Jurkat, Clone E6-1 (cell line): ENCODE measurements at places on chromosomes 7 and 10.

GRCh38 chr7:107051376-107051775, 6.9 kb downstream of the PRKAR2B start:
- DNase-seq = no peak

DNA sequence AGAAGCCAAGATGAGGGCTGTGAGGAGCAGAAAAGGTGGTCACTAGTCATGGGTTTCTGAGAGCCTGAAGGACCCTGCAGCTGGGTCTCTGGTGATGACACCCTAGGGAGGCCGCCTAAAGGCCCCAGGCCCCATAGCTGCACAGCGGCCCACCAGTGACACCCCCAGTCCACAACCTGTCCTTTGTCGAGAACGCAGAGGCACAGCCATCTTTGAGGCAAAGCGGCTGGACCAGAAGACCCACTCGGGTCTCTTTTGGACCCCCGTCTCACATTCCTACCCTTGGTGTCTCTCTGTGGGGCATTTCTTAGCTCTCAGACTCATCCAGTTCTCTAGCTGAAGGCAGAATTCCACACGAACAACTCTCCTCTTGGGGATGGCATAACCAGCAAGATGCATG, 18.8 kb downstream of the JCAD start:
- no peak for DNase-seq

- DNase-seq = no peak
Measured at GRCh38 chr7:140981951-140982350, 32.8 kb downstream of the MRPS33 start.

- DNase-seq = no peak
Measured at GRCh38 chr10:108412323-108412722, 1247.8 kb upstream of the SORCS1 start.

GRCh38 chr7:1767524-1767923, 97.4 kb downstream of the ELFN1 start:
- DNase-seq = no peak

GRCh38 chr10:14326581-14326980, 4.1 kb downstream of the FRMD4A start:
- no peak for DNase-seq

DNA sequence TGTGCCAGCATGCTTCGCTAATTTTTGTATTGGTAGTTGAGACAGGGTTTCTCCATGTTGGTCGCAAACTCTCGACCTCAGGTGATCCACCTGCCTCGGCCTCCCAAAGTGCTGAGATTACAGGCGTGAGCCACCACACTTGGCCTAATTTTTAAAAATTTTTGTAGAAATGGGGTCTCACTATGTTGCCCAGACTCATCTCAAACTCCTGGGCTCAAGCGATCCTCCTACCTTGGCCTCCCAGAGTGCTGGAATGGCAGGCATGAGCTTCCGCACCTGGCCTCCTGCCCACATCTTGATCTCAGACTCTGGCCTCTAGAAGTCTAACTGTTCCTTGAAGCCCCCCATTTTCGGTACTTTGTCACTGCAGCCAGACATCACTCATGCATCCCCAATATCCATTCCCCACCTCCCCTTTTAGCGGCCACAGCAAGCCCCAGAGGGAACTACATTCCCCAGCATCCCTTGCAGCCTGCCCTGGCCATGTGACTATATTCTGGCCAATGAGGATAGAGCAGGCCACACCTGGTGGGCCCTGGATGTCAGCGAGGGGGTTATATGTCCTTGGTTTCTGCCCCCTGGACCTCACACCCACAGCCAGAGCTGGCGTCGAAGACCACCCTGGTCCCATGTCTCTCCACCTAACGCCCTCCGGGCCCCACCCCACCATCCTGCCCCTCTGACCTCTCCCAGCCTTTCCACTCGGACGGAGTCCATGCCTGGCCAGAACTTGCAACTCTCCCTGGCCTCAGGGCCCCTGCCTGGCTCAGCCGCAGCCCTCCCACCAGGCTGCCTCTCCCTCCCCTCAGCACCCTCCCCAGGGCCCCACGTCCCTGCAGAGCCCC, 33.8 kb downstream of the MICALL2 start:
- no peak for DNase-seq

GRCh38 chr10:58179238-58179637, 88.5 kb downstream of the IPMK start:
- no peak for DNase-seq

- no peak for DNase-seq
Measured at GRCh38 chr7:120272701-120273475, at the start of gene KCND2. TSS of gene KCND2 (plus strand) at chr7:120273175.

GRCh38 chr10:71244431-71245419, 32.4 kb downstream of the UNC5B start:
- DNase-seq = no peak

DNA sequence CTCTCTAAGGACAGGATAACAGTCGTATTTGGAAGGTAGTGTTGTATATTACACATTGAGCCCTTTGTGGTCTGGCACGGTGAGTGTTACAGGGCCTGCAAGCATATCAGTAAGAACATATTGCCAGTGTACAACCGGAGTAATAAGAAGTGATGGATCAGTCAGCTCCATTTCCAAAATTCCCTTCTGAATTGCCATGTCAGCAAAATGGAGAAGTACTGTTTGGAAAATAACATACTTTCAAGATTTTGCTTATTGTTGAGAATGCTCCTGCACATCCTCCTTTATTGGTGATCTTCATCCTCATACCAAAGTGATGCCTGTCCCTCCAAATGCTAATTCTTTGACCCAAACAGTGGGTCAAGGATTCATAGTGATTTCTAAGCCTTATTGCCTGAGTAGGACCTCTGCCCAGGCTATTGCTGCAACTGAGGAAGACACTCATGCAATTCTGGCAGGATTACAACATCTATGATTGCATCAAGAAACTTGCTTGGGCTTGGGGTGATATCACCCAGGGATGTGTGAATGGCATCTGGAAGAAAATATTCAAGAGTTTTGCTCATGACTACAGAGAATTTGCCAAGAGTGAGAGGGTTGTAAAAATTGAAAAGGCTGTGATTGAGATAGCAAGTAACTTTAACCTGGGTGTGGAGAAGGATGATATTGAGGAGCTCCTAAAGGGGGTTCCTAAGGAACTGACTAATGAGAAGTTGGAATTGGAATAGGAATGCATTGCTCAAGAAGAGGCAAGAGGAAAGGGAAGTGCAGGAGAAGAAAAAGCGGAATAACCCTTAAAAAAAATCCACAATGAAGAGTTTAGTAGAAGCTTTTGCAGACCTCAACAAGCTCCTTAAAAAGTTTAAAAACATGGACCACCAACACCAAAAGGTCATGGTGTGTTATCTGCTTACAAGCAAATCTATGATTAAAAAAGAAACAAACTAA, 452.2 kb upstream of the SORCS1 start:
- no peak for DNase-seq

DNA sequence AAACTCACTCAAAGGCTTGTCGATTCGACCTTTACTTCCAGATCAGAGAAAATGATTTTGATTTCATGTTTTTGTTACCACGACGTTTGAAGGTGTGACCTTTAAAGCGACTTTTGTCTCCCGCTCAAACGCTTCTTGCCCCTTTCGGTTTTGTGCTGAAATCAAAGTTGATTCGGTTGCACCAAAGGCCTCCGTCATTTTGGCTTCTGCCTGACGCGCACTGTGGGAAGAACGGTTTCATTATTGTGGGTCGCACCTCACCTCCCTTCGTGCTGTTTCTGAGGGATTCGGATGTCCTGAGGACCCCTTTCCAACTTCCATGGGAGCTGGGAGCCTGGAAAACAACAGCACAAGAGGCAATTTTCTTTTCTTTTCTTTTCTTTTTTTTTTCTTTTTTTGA, 176.9 kb downstream of the DNAJB6 start:
- DNase-seq = no peak

DNA sequence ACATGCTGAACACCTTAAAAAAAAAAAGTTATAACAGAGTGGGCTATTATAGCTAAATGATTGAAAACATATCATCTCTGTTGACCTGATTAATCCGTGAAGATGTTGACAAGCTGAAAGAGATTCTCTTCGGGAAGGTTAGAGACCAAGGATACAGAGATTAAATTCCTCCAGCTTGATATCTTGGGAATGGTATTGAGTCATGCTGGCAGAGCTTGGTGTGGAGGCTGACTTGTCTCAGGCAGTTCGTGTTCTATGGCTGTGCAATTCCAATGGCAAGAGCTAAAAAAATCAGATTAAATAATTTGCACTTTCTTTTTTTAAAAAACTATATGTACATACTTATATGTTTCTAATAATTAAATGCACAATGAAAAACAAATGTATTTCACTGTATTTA, 24.9 kb upstream of the CACNA2D1 start:
- DNase-seq = no peak

DNA sequence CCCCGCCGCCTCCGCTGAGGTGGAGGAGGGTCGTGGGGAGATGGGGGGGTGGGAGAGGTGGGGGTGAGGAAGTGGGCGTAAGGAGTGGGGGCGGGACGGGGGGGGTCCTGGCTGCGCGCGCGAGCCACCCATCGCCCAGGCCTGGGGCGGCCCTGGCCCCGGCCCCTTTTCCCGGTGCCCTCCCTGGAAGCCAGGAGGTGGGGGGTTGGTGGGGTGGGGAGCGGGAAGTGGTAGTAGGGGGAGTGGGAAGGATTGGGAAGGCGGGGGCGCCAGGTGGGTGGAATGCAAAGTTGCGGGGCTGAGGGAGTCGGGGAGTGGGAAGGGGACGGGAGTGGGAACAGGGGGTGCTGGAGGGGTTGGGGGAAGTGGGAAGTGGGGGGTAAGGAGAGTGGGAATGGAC, 319 bp upstream of the MMD2 start:
- no peak for DNase-seq

- DNase-seq = no peak
Measured at GRCh38 chr7:159064816-159065510, 79.7 kb downstream of the VIPR2 start.

- no peak for DNase-seq
Measured at GRCh38 chr7:112411186-112411795, 39.0 kb upstream of the IFRD1 start.

- DNase-seq = no peak
Measured at GRCh38 chr7:142892951-142893350, 7.4 kb upstream of the TRPV6 start.

DNA sequence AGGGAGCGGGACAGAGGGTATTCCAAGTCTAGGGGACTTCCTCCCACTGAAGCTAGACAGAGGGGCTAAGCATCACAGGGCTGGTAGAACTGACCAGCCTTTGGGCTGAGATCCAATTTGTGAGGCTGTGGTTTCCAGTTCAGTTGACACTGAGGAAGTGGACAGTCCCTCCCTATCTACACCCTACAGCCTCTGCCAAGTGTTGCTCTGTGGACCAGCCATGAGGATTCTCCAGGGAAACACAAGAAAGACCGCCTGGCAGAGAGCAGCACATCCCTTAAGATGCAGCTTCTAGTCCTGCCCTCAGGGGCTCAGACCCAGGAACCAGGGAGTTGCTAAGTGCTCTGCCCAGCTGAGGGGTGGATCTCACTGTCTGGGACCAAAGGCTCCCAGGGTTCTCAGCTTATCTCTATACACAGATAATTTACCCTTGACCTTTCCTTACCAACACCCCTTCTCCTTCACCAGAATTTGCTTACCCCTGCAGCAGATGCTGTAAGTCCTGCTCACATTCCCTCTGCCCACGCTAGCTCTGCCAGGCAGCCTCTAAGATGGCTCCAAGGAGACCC, 252.0 kb downstream of the SKIDA1 start:
- no peak for DNase-seq

DNA sequence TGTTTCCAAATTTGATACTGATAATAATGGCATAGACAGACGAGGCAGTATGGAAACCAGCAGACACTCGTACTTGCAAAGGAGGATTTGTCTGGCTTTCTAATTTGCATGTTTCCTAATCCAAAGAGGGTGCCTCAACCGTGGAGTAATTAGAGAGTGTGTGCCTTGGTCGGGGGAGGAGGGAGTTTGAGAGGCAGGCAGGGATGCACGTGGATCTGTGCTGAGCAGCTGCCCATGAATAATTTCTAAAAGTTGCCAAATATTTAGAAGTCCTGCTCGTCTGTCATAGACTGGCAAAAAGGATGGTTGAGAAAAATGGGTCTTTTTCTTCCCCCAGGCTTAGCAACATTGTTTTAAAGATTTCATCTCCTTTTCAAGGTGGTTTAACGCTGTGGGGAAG, 69.4 kb downstream of the PTPRE start:
- DNase-seq = no peak

- no peak for DNase-seq
Measured at GRCh38 chr7:143938379-143939243, 3.6 kb downstream of the OR2F2 start.

GRCh38 chr7:83983606-83984005, 211.0 kb downstream of the SEMA3A start:
- no peak for DNase-seq

- DNase-seq = peak; percentile 32
Measured at GRCh38 chr7:31114593-31115343, 62.7 kb downstream of the ADCYAP1R1 start.

GRCh38 chr7:98562381-98562823, 54.7 kb upstream of the NPTX2 start:
- no peak for DNase-seq

- peak; percentile 92 for DNase-seq
Measured at GRCh38 chr10:69092959-69093850, 5.3 kb downstream of the SRGN start.

DNA sequence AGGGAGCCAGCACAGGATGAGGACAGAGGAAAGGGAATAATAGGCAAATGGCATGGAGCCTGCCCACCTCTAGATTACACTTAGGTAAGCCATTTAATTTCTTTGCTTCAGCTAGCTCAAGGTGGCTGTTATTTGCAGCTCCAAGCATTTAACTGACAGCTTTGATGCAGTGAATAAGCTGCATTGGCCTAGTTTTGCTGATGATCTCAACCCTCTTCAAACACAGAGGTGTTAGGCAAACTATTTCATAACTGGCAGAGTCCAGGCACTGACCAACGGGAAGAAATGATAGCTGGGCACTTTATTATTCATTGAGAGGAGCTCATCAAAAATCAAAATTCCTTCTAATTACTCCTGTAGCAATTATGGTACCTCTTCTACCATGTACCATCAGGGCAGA, 317.4 kb downstream of the BMPER start:
- DNase-seq = no peak

GRCh38 chr7:99371376-99371920, 3.1 kb upstream of the ARPC1B start:
- no peak for DNase-seq

DNA sequence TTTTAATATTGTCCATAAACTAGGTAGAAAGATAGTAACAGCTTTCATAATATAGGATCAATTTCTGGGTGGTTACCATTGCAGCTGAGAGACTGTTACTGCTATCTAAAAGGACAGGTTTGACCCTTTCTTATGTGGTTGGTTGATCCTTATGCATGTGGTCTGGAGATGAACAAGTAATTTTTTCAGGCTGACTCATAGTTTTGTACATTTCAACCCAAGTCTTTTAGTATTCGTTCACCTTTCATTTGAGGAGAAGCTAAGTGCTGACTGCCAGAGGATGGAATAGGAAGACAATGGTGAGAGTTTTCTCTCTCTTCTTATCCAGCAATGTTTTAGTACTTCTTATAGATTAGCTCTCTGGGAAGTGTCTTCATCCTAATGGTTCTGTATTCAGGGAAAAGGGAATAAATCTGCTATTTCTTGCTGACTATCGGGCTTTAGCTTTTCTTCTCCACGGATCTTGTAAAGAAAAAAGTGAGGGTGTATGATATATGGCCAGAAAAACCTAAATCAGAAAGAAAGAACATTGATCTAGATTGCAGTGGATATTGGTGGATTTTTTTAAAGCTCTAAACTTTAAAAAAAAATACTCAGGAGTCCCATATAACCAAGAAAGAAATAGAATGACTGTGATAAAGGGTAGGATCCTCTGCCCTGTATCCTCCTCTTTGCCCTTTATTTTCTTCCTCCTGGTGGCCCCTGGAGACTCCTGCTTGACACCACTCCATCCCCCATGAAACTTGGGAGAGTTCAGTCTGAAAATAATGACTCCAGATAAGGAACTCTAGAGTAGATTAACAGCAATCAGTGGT, 88.0 kb downstream of the CPED1 start:
- DNase-seq = no peak

GRCh38 chr10:48800007-48800675, 115.5 kb downstream of the WDFY4 start:
- DNase-seq = peak; percentile 55
